Left ventricle myocardium superior (tissue), 1 donor: ENCODE measurements at places on chromosomes 3 and 15.

- DNase-seq = no peak
Observed at GRCh38 chr3:113890256-113890900, 51.8 kb downstream of the GRAMD1C start.

DNA sequence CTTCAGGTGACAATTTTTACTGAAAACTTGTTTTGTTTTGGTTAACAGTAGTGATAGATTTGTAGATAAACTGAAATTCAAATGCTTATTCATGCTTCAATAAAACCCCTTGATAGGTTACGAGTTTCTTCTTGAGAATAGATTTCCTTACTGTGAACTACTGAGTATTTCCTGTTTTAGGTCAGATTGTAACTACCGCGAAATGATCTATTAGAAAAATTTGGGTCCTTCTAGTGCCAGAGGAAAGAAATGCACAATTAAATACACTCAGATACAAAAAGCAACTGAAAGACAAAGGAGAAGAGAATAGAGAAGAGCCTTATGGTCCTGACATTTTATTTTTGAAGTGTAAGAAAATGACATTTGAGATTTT, 251.7 kb upstream of the TBL1XR1 start:
- no peak for DNase-seq

DNA sequence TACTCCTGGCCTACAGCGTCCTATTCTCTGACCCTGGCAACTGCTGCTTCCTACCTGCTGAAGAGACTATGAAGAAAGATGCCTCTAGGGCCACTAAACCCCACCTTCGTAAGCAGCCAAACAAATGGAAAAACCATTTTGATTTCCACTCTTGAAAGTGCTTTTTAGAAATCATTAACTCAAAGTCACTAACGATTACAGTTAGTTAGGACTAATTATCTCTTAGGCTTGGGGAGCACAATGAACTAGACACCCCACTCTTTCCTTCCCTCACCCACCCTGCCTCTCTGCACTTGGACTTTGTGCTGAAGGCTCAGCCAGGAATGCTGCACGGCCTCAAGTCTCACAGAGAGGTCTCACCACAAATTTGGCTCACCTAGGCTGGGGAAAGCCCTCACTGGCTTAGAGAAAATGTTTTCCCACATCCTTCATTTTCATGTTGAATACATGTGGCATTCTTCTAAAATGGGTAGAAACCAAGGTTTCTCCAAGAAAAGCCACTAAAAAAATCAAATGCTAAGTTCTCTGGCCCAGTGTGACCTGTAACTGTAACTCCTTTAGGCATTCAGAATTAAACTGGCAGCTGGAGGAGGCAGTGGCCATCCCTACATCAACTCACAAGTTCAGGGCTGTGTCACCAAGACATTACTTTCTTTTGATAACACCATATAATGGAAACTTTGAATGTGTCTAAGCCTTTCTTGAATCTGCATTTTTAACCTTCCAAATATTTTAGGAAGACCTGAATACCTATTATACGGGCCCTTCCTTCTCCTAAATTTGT, 47.1 kb downstream of the NPTN start:
- DNase-seq = no peak

GRCh38 chr15:65389226-65389625, 11.4 kb upstream of the IGDCC3 start:
- DNase-seq = no peak

DNA sequence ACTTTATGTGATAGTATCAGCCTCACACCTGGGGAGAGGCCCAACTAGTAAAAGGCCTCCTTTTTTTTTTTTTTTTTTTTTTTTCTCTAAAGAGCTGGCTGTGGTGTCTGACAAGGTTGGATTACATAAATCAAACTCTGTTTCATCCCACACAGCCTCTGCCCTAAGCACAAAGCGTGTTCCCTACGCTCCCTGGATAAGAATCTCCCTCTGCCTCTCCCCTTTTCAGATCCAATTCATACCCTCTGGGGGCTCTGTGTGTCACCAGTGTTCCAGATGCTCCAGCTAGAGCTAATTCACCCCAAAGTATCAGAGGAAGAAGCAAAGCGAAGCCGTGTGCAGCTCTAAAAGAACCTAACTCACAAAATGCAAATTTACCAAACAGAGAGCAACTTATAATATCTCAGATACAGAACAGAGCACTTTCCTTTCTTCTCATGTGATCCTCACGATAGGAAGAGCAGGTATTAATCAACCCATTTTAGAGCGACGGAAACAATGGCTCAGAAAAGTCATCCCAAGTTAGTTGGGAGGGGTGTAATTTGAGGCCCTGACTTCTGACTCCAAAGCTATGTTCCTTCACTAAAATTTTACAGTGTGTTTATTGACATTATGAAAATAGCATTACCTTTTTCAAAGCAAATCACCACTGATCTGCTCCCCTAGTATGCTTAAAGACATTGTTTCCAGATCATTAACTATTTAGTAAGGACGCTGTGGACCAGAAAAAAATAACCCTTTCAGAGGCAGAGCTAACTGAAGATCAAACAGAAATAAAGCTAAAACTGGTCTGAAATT, 12.4 kb downstream of the BMF start:
- DNase-seq = no peak

DNA sequence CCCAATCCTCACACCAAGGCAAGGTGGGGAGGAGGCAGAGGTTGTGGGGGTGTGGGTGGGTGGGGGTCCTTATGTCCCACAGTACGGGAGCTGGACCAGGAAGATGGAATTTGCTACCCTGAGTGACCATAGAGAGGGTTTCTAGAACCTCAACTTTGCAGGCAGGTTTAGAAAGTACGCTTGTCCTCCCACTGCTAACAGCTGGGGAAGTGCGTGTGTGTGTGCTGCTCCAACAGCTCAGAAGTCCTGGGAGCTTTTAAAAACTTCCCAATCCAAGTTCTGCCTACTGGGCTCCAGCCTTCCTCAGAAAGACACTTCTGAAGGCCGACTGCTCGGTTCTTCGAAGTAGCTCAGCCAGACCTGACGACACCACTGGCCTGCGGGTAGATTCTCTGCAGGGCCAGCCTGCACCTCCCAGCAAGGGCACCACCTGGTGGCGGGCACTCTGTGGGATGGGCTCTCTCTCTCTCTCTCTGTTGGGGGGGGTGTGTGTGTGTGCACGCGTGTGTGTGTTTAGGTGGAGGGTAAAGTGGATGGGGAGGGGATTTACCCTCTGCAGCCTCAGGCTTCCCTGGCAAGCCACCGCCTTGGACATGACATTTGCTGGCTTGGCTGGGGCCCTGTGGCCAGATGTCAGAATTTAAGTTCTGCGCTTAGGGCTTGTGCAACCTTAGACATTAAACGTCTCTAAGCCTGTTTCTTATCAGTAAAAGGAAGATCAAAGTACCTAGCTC, 15.6 kb downstream of the TMEM158 start:
- DNase-seq = peak; percentile 90

DNA sequence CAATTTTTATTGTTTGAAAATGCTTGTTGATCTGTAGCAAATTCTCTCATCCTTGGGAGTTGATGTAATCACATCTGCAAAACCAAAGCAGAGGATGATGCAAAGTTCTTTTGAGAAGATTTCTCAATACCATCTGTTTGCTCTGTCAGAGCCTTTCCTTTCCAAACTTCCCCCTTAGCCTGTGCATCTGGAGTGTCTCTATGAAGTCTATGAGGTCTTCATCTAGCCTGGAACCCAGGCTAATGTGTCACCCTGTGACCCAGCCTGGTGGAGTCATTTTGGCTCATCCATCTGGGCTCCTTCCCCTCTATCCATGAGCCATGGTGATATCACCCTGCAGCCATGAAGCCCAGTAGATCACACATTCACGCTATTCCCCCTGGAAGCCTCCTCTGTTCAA, 123.2 kb upstream of the SLC7A14 start:
- no peak for DNase-seq

DNA sequence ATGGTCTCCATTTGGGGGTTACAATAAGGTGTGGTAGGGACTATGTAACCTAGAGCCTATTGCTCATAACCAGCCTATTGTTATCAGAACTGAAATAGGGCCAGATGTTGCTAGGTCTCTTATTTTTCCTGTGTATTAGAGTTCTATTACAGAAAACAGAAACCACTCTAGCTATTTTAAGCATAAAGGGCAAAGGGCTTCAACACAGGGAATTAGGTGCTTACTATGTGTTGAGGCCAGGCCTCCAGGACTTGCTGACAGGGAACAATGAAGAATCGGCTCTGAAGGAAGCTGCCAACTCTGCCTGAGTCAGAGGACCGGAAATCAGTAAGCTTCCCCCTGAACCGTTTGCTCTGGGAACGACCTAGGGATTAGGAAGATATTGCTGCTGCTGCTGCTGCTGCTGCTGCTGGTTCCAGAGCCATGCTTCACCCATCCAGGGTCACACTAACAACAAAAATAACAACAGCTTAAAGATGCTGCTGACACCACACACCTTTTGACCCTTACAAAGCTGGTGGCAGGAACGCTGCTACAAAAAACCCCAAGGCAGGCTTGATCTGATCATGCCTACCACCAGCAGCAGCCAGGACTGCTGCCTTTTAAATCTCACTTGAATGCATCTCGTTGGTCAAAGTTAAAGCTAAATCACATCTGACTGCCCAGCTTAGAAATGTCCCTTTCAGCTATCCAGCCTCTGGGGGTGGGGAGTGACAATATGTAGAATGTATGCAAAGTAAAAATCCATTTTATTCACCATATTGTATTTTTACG, 276.9 kb upstream of the IL12A start:
- DNase-seq = peak; percentile 28

DNA sequence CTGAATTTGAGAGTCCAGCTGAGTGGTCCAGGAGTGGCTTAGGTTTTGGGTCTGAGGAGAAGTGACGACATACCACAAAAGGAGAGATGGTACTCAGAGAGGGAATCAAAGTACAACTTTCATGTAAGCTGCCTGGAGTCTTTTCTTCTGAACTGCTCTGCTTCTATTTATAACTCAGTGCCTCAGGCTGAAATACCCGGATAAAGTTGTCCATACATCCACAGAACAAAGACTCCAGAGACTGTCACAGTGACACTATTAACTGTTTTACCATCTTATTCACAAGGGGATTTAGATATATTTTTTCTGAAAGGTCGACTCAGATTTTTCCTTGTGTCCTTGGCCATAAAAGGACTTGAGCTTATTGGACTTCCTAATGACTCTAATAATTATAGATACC, 264.3 kb upstream of the DNAJC19 start:
- no peak for DNase-seq

- DNase-seq = no peak
Observed at GRCh38 chr3:72266016-72266370, 481.0 kb upstream of the PROK2 start.

DNA sequence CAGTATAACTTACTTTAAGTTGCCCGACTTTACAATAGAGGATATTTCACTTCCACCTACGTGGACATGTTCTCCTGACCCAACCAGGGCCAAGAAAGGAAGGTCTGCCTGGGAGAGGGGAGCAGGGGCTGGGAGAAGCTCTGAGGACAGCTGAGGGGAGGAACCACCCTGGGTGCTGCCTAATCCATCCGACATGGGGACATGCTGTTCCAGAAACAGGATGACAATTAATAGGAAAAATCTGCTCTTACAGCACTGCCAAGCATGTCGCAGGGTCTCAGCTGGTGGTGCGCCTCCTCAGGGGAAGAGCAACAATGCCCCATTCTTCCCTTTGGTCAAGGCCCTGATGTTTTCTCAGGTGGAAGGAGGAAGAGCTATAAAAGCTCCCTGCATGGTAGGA, 132.3 kb downstream of the NTRK3 start:
- DNase-seq = no peak

DNA sequence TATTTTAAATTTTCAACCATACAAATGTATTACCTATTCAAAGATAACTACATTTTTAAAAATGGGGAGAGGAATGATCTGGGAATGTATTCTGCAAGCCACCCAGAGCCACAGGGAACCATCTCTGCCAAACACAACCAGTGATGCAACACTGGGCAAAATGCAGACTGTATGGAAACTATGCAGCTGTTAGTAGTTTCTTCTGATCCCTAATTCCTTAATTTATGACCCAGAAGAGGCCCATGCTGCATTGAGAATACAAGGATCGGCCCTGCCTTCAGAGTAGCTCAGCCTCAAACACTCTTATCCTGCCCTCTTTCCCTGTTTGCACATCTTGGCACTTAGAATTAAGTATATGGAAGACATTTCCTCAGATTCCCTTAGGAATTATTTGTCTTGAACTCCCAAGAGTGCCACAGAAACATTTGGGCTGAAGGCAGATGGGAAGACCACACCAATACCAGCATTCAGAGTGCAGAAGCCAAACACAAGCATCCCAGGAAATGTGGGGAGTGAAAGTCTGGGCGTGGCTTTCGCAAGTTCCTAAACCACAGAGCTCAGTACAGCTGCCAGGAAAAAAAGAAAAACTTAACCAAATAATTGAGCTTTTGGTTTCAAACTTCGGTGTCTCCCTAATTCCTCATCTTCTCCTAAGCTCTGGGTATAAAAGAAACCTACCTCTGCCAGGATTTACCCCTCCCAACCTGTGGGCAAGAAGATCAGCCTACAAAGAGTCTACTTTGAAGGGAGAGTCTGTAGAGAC, 5.3 kb downstream of the SNUPN start:
- no peak for DNase-seq

DNA sequence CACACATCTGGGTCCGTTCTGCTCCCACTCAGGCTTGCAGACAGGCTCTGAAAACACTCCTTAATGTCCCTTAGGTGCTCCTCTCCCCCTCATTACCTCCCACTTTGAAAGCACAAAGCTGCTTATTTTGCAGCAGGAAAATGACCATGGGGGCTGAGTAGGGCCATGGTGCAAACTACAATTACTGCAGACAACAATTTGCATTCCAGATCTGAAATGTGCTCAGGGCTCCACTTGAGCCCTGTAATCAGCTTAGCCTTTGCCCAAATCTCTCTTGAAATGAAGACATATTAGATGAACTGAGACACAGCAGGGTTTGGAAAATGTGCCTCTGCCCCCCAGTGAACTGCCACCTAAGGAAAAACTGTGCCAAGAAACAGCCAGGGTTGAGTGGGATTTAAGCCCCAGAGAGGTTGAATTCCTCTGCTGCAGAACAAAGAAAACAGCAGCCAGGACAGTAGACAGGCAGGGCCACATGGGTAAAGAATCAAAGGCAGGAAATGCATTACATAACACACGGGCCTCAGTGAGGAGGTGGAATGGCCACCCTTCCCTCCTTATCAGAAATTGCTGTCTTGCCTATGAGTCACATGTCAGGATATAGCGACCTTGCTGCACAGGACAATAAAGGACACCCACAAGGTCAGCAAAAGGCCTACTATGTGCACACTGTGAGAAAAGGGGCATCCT, 126.8 kb upstream of the ARHGEF3 start:
- DNase-seq = no peak

DNA sequence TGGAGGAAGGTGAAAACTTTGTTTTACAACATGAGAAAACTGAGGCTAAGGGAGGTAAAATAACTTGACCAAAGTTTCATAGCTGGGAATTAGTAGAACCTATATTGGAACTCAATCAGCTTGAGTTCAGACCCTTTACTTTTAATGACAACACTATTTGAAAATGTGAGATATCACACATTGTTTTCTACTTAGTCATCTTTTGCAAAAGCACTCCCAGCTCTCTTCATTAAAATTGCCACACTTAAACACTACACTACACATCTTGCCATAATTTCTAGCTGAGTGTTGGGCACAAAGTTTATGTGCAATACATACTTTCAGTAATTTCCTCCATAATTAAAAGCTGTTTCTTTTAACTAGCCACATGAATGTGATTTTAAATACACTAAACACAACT, 230.4 kb upstream of the DCBLD2 start:
- DNase-seq = no peak
